Activated CD8-positive, alpha-beta memory T cell treated with anti-CD3 and anti-CD28 coated beads for 1 hour (primary cell): ENCODE measurements at places on chromosomes 5 and 9.

DNA sequence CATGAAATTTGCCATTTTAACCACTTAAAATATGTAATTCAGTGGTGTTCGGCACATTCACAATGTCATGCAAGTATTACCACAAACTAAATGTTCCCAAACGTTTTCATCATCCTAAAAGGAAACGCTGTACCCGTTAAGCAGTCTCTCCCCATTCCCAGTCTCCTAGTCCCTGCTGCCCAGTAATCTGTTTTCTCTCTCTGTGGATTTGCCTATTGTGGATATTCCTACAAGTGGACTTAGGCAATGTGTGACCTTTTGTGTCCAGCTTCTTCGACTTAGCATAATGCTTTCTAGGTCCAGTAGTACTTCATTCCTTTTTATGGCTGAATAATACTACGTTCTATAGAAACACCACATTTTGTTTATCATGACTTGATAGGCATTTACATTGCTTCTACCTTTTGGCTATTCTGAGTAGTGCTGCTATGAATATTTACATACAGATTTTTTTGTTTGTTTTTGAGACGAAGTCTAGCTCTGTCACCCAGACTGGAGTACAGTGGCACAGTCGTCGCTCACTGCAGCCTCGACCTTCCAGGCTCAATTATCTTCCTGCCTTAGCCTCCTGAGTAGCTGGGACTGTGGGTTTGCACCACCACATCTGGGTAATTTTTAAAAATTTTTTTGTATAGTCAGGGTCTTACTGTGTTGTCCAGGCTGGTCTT, 13.0 kb downstream of the DENND4C start:
- no peak for DNase-seq

- DNase-seq, result no peak
These were observed 1124.6 kb downstream of the DTWD2 start for GRCh38 chr5:117863586-117864296.

DNA sequence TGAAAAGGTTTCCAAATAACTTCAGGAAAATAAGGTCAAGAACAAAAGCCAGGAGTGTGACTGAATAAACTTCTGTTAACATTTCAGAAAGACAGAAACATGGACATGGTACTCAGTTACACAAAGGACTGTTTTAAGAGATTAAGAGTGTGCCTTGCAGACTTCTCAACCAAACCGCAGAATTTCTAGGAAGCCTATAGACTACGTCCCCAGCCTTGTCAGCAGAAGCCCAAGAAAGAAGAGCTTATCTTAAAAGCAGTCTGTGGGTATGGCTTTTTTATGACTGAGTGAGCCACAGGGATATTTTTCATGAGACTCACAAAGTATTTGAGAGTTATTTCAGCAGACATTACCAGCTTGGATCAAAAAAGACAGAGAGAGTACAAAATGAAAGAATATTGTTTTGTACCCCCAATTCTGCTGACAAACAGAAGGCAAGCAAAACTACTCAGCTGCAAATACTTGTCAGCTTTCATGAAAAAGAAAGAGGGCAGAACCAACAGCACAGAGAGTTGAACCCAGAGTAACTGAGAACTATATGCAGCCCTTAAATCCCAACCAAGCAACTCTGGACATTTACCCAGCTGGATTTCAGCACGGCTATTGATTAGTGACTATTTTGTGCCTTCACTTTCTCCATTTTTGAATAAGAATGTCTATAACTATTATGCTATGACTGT, 711.0 kb upstream of the CTNND2 start:
- DNase-seq, result no peak

- no peak for DNase-seq
These were observed 5.4 kb upstream of the NDFIP1 start for GRCh38 chr5:142102980-142103740.

GRCh38 chr5:82707741-82708140, 369.5 kb downstream of the TMEM167A start:
- DNase-seq, result no peak

DNA sequence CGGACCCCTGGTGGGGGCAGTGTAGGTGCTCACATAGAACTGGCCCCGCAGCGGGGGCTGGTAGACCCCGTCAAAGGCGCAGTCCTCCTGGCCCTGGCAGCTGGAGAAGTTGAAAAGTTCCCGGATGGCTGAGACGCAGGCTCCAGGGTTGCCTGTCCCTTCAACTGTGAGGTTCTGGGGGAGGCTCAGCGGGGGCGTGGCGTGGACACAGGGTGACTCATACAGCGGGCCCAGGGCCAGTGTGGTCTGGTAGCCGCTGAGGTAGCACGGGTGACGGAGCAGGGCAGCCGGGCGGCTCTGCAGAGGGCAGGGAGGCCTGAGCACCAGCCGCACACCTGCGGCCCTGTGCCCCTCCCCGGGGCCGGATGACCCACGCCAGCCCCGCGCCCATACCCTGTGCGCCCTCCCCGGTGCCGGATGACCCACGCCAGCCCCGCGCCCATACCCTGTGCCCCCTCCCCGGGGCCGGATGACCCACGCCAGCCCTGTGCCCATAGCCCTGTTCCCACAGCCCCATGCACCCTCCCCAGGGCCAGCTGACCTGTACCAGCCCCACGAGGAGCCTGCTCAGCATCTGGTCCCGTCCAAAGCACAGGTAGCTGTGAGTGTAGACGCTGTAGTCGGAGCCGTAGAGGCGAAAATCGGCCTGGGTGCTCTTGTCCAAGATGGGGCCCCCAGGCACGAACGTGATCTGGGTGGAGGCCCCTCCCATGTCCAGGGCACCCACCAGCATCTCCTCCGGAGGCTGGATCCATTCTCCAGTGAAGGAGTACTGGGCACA, 5.0 kb downstream of the ENTPD8 start:
- no peak for DNase-seq

DNA sequence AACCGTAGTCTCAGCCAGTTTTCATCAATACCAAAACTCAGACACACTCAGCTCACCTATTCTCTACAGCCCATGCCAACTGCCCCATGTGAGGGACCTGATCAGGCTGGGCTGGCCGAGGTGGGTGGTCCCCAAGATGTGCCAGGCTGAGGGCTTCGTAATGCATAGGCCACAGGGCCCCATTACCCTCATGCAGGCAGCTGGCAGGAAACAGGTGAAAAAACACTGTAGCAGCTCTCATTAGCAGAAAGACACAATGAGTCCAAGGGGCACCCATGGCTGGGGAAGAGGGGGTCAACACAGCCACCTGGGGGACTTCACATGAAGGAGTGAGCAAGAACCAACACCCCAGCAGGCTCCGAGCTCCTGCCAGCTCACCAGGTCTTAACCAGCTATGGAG, 8.2 kb downstream of the IPPK start:
- DNase-seq, result no peak
